Activated CD4-positive, CD25-positive, alpha-beta regulatory T cell treated with anti-CD3 and anti-CD28 coated beads, Interleukin-2, amount 50 U/mL, for 72 hours (primary cell): ENCODE measurements at places on chromosomes 7 and 10.

DNA sequence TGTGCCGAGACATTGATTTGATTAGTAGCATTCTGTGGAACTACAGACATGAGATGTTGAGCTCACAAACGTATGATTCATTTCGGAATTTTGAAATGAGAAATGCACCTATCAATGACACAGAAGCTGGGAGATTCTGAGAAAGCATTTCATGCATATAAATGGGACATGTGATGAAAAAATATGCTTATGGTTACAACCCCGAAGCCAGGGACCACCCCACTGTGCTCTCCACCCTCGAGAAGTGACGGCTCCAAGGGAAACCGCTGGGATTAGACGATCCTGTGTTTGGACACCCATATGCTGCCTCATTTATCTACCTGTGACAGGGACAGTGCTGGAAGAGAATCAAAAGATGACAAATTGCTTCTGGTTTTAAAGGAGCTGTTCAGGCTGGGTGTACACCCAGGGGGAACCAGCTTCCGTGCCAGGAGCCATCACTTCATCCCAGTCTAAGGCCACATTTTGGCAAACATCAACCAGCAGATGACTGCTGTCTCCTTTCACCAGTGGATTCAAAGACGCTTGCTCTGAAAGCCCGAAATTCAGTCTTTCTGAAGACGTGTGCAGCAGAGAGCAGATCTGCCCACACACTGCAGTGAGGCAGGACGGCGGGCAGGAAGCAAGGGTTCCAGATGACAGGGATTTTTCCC is 109.9 kb downstream of the ATXN7L1 start:
- no peak for DNase-seq

GRCh38 chr7:87316846-87317552 is 28.5 kb upstream of the CROT start:
- DNase-seq: no peak

- DNase-seq: no peak
These were observed 1.3 kb downstream of the KAZALD1 start for GRCh38 chr10:101063050-101063525.

DNA sequence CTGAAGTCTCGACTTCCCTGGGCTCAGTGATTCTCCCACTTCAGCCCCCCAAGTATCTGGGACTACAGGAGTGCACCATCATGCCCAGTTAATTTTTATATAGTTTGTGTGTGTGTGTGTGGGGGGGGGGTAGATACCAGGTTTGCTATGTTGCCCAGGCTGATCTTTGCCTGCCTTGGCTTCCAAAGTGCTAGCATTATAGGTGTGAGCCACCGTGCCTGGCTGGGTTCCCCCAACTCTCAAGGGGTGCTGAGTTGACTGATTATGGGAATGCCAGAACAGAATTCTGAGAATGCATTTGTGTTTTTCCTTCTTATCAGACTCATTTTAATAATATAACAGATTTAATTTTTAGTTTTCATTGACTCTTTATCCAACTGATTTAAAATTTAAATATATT is 19.5 kb downstream of the RPA3 start:
- DNase-seq: no peak

DNA sequence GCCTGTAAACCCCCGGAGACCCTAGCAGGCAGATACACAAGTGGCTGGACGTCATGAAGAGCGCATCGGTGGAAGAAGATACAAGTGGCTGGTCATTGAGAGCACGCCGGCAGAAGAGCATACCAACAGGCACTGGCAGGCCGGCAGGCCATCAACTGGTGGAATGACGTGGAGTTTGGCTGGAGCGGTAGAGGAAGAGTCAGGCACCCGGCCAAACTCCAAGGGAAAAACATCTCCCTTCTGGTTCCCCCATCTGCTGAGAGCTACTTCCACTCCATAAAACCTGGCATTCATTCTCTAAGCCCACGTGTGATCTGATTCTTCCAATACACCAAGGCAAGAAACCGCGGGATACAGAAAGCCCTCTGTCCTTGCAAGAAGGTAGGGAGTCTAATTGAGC is 113.4 kb upstream of the NPSR1 start:
- DNase-seq: no peak

GRCh38 chr7:121499624-121500023 is 103.5 kb upstream of the FAM3C start:
- DNase-seq: no peak
